NCI-H1436 (cell line): ENCODE measurements at places on chromosomes 7 and 10.

- DNase-seq: no peak
Observed at GRCh38 chr7:151311294-151311864, 30.2 kb upstream of the NUB1 start.

- DNase-seq: no peak
Observed at GRCh38 chr10:43502931-43503330, 66.0 kb downstream of the ZNF487 start.

GRCh38 chr7:137634356-137634755 lies 212.4 kb downstream of the DGKI start:
- DNase-seq: no peak

- DNase-seq: no peak
Observed at GRCh38 chr10:96365571-96365970, 6.8 kb upstream of the OPALIN start.

GRCh38 chr7:128701062-128701785 lies 29.1 kb downstream of the GARIN1A start:
- DNase-seq: no peak

- DNase-seq: no peak
Observed at GRCh38 chr10:67662415-67662814, 33.6 kb downstream of the CTNNA3 start.

DNA sequence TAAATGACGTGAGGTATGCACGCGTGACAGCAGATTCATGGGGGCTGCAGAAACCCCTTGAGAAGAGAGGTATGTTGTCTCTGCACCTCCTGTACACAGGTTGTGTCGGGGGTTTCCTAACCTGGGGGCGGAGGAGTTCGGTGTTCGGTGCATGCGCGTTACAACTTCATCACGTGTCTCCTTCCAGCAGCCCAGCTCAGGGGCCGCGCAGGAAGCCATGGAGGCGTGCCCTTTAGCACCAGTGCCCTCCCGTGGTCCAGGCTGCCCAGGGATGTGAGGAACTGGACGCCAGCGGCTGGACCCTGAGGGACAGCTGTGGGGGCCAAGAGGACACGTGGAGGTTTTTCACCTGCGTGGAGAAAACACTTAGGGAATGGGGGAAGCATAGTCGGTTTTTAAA lies 186.4 kb downstream of the EBF3 start:
- DNase-seq: no peak

- no peak for DNase-seq
Observed at GRCh38 chr10:67140641-67141040, 214.8 kb downstream of the LRRTM3 start.

DNA sequence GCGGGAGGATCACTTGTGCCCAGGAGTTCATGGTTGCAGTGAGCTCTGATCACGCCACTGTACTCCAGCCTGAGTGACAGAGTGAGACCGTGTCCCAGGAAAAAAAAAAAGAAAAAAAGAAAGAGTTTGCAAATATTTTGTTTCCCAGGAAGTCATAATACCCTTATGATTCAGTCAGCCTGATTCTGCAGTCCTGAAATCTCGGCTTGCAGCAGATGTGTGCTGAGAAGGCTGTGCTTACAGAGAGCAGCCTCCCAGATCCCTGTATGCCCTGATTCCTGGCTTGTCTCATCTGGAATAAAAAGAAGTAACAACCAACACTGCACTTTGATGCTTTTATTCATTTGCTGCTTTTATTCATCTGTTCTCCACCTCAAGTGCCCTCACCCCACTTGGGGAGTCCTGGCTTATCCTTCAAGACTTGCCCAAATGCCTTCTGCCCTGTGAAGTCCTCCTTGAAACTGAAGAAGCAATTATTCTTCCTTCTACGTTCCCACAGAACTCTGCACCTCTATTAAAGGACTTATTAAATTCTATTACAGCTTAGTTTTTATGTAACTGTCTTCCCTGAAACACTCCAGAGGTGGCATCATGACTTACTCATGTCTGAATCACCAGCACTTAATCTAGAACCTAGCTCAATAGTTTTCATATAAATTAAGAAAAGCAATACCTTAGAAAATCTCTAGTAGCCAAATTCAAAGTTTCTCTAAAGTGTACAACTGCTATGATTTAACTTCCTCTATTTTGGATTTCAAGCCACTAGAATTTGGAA lies 27.7 kb upstream of the BPGM start:
- DNase-seq: no peak

DNA sequence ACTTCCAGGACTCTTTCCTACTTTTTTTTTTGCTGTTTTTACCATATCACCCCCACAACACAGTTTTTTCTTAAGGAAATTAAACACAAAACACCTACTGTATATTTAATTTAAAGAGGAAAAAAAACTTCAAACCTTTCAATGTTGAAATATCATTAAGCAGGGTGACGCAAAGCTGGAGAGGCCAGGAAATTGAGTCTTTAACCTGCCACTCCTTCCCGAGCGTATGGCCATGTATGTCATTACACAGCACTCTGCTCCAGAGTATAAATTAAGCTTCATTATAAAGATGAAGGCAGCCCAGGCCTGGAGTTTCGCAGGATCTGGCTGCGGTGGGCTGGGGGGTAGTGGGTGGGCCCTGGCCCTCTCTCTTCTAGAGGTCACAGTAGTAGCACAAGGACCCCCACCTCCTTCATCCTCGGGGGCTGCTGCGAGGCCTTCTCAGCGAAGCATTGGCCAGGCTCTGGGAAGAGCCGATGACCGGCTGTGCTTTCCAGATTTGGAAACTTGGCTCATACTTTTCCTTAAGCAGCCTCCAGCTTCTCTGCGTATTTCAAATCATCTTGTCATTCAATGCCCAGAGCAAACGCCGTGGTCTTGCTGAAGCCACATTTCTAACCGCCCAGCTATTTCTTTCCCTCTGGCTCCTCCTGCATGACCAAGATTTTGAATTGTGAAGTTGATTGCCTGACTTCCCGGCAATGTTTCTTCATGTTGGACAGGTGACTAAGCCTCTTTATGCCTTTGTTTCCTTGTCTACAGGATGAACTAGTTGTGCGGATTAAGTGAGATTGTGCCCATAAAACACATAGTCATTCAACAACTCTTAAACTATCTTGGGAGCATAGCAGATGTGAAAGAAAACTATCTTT lies 765.1 kb downstream of the SUGCT start:
- DNase-seq: no peak

GRCh38 chr7:129556607-129557133 lies 54.3 kb downstream of the SMKR1 start:
- DNase-seq: no peak

GRCh38 chr10:15290150-15290549 lies 80.9 kb downstream of the FAM171A1 start:
- DNase-seq: no peak

DNA sequence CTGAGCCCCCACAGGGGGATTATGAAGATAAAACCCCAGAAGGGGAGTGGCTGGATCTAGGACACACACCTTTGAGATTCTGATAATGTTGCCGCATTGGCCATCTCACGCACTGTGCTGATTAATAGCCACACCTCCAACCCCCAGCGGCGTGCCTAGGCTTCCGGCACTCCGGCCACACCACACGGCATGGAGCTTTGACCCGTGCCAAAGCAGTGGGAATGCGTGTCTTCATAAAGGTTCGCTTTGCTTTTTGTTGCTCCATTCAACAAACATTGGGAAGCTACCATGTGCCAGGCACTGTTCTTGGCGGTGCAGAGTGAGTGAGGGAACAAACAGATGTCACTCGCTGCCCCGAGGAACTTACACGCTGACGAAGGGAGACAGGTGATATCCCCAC lies 117.6 kb downstream of the TCERG1L start:
- no peak for DNase-seq

GRCh38 chr10:95408983-95409873 lies 118.4 kb upstream of the PDLIM1 start:
- no peak for DNase-seq

DNA sequence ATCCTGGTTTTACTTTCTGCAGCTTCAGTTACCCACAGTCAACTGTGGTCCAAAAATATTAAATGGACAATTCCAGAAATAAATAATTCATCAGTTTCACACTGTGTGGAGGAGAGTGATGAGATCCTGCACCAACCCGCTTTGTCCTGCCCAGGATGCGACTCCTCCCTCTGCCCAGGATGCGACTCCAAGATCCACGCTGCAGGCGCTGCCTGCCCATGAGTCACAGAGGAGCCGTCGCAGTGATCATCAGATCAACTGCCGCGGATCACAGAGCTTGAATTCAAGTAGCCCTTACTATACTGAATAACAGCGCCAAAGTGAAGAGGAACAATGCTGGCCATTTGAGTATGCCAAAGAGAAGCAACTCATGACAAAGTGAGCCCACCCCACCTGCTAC lies 61.5 kb downstream of the GRB10 start:
- no peak for DNase-seq

GRCh38 chr7:11931307-11931706 lies 99.3 kb upstream of the THSD7A start:
- DNase-seq: no peak

GRCh38 chr7:26188206-26188956 lies 12.2 kb downstream of the HNRNPA2B1 start:
- no peak for DNase-seq

DNA sequence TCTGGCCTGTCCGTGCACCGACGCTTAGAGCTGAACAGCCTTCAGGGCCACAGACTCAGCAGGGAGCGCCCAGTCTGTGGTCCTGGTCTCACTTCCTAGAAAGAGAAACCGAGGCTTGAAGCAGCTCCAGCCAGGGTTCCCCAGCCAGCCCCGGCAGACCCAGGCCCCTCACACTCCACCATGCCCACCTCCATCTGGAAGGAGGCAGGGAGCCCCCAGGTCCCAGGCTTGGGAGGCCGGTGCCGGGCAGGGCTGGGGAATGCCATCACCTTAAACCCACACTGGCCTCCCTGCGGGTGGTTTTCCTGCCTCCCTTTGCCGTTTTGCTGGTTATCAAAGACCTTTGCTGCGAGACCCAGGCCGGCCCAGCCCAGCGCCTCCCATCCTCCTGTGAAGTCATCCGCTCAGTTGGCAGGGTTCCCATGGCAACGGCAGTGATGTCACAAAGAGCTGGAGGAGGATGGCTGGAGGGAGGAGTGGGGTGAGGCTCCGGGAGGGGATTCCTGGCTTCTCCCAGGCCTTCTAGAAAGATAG lies 24.0 kb downstream of the ELFN1 start:
- DNase-seq: peak; percentile 66

DNA sequence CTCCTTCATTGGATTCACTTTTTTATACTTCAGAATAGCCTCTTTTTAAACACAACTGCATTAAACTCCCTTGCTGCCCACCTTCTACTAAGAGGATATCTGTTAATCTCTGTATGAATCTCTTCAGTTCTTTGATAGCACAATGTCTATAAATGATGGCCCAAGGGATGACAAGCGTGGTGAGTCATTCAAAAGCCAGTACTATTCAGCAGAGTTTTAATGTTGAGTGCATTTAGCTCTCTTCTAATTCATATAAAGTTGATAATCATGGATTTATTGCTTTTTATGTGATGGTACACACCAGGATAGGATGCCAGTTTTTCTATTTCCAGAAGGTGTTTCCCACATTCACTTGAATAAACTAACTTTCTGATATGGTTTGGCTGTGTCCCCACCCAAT lies 57.4 kb upstream of the HECTD2 start:
- DNase-seq: no peak

- no peak for DNase-seq
Observed at GRCh38 chr7:41205600-41205999, 497.3 kb downstream of the INHBA start.

GRCh38 chr7:137633133-137633532 lies 213.6 kb downstream of the DGKI start:
- no peak for DNase-seq

DNA sequence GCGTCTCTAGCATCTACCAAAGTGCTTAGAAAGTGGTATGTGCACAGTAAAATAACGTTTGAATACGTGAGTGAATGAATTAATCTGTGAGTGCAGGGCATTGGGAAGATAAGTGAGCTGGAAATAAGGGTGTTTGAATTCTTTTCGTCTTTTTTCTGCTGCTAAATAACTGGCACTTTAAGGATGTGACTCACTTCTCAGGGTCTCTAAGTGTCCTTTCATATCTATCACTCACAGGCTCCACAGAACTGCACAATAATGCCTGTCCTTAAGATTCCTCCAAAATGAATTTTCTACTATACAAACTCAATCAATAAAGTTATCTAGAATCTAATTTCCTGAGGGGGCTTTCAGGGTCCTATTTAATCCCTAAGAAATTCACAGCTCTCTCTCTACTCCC lies 3.2 kb upstream of the DGKB start:
- no peak for DNase-seq

GRCh38 chr10:106980495-106981451 lies 183.7 kb downstream of the SORCS1 start:
- no peak for DNase-seq

DNA sequence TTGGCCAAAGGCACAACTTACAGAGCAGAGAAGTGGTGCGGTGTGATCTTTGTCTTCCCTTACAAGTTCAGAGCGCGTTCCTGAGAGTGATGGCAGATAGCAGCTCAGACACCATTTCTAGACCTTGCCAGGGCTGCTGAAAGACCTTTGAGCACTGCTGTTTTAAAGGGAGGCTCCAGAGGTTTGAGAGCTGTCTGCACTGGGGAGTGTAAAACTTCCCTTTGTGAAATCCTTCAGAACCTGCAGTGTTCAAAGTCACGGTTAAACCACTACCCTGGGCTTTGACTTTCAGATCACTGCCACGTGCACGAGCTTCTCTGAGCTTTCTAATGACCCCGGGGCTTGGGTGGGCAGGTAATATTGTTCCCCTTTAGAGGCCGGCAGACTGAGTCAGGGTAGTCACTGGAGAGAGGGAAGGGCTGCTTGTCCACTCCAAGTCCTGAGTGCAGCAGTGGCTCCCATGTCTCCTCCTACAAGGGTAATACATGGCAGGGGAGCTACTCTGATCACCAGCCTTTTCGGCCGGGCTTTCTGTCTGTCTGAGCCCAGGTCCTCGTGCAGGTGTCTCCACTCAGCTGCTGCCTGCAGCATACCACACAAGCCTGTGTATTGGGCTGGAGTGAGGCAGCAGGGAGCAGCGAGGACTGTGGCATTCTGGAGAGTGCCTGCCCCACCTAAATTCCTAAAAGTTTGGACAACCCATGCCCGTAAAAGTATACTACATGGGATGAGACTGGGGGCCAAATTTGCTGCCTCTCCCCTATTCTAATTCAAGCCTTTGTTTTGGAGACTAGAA lies 63.3 kb downstream of the ZMIZ1 start:
- DNase-seq: no peak

DNA sequence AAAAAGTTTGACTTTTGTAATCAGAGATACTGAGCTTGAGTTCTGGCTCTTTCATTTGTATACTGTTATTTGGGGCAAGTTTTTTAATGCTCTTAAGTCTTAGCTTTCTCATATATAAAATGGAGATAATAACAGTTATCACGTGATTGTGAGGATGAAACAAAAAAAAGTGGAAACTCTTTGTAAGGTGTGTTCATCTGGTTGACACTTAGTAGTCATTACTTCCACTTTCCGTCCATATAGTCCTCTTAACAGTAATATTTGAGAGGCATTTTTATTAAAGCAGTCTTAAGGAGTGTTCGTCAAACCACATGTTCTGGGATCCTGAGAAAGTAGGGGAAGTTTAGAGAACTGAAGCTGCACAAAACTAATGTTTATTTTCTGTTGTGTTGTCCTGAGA lies 65.6 kb downstream of the PTEN start:
- DNase-seq: no peak
